RPMI7951 (cell line): ENCODE measurements at places on chromosomes 12 and 14. TPM values are rescaled to one million over a fixed set of nuclear protein-coding genes. Genes with fewer than 3 reads are reported as not detected.

TAS2R30 gene
- 0.60 and 0.98 TPM in 2 replicates for total RNA-seq

LRP1-AS gene
- not detected in 2 replicates for total RNA-seq

CCDC198 gene
- not detected in 2 replicates for total RNA-seq

FAM186B gene
- 0.29 TPM in 1 of 2 replicates, not detected in the other for total RNA-seq

LMNTD1 gene
- total RNA-seq = not detected in 2 replicates

CCNT1 gene
- 19.1 and 20.9 TPM in 2 replicates for total RNA-seq

NOVA1 gene
- not detected in 2 replicates for total RNA-seq

GPRC5A gene
- 4.7 and 5.1 TPM in 2 replicates for total RNA-seq

OLR1 gene
- not detected in 2 replicates for total RNA-seq

SMOC1 gene
- total RNA-seq = not detected in 2 replicates

TAS2R46 gene
- total RNA-seq = not detected in 2 replicates

KRT77 gene
- total RNA-seq = not detected in 2 replicates

PAPLN gene
- 1.6 and 2.8 TPM in 2 replicates for total RNA-seq

OR4E1 gene
- total RNA-seq = not detected in 2 replicates

OASL gene
- total RNA-seq = 2.9 and 3.0 TPM in 2 replicates

CABP1 gene
- 0.10 TPM in 1 of 2 replicates, not detected in the other for total RNA-seq

ERH gene
- 125 and 126 TPM in 2 replicates for total RNA-seq

SMCO2 gene
- not detected in 2 replicates for total RNA-seq

ITGB7 gene
- total RNA-seq = 0.96 and 1.1 TPM in 2 replicates

IFNG-AS1 gene
- total RNA-seq = not detected in 2 replicates

CMA1 gene
- not detected in 2 replicates for total RNA-seq

GRIP1 gene
- 0.59 TPM in 1 of 2 replicates, not detected in the other for total RNA-seq

PPP1R36 gene
- 0.48 and 0.78 TPM in 2 replicates for total RNA-seq

PDZRN4 gene
- not detected in 2 replicates for total RNA-seq

PYM1 gene
- 21.7 and 22.0 TPM in 2 replicates for total RNA-seq

CPM gene
- 0.36 and 4.1 TPM in 2 replicates for total RNA-seq

IFI27 gene
- 11.3 and 28.8 TPM in 2 replicates for total RNA-seq

GLT8D2 gene
- 10.4 and 14.8 TPM in 2 replicates for total RNA-seq

HRK gene
- not detected in 2 replicates for total RNA-seq

BCL2L14 gene
- total RNA-seq = not detected in 2 replicates

CD4 gene
- 3.5 and 5.4 TPM in 2 replicates for total RNA-seq

KRT6C gene
- total RNA-seq = not detected in 2 replicates

TEDC1 gene
- 13.7 and 21.0 TPM in 2 replicates for total RNA-seq

ADAM21 gene
- 0.68 and 1.6 TPM in 2 replicates for total RNA-seq

KSR2 gene
- 0.24 and 0.98 TPM in 2 replicates for total RNA-seq

SERPINA5 gene
- total RNA-seq = 0.49 and 2.9 TPM in 2 replicates

ZNF26 gene
- 5.1 and 6.6 TPM in 2 replicates for total RNA-seq
